Uterus (tissue), 4 donors: ENCODE measurements at places on chromosomes 11 and 22. TPM values are rescaled to one million over a fixed set of nuclear protein-coding genes. Genes with fewer than 3 reads are reported as not detected.

Gene CHRDL2
- total RNA-seq, result 115 TPM

Gene OR52L1
- not detected for total RNA-seq

GRCh38 chr11:90997241-90997640 lies 774.4 kb upstream of the CHORDC1 start:
- no peak for DNase-seq

GRCh38 chr22:46537946-46538813 lies 760 bp upstream of the CELSR1 start:
- no peak for DNase-seq

GRCh38 chr11:64571410-64572091 lies 19.5 kb upstream of the SLC22A12 start:
- no peak for DNase-seq
